NCI-H524 treated with DMSO at 0.1 percent for 48 hours (cell line): ENCODE measurements at places on chromosomes 2 and 18.

DNA sequence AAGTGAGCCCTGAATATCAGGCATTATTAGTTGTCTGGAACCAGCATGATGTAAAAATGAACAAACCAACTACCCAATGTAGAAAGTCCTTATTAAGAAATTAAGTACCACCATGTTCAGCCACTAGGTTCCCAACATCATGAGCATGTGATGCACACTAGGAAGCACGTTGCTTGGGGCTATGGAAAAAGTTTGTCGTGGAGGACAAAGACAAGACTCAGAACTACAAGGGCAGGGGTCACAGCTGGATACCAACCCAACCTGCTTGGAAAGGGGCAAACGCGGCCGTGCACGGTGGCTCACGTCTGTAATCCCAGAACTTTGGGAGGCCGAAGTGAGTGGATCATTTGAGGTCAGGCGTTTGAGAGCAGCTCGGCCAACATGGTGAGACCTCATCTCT lies 64.0 kb downstream of the ADNP2 start:
- DNase-seq: no peak

DNA sequence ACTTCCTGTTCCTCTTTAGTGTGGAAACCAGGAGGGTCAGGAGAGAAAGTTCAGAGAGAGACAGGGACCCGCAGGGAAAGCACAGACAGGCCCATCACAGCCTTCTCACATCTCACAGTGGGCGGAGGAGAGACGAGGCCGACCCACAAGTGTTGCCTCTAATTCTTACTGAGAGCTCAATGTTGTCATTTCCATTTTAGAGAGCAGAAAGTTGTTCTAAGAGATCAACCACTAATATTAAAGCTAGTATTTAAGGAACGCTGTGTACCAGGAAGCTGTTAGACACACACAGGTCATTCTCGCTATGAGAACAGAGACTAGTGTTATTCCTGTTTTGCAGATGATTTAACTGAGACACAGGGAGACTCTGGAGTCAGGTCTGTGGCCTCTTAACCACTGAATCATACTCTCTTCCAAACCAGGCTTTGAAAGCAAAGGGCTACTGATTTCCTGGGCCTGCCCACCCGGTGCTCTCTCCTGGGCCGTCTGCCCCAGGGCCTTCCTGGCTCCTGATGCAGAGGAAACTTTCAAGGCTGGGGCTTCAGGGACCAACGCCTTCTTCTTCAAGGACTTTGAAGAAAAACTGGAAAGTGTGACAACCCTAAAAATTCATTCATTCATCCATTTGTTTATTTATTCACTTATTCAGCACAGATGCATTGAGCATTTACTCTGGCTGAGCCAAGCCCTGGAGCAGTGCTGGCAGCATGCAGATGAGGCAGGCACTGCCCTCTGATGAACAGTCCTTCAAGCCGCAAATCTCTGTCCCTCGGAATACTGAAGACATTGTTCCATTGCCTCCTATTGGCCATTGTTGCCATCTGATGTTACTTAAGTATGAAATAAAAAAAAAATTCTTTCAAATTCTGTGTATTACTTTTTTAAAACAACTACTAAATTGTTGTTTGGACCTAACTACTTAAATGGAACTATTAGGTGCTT lies 37.2 kb upstream of the BIN1 start:
- no peak for DNase-seq

DNA sequence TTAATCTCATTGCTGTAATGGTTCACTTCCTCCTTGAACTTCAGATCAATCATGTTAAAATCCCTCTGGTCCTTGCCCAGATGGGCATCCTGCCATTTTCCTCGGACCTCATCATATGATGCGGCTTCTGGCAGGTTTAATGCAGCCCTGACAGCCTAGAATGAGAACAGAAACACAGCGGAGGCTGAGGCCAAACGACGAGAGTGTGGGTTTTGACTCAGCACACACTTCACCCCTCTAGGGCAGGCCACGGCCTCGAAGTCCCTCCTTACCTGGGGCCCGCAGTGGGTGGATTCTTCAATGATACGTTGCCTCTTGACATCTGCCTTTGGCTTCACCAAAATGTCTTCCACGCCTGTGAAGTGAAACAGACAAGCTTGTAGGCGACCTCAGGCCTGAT lies 56.8 kb downstream of the POLR1A start:
- no peak for DNase-seq

DNA sequence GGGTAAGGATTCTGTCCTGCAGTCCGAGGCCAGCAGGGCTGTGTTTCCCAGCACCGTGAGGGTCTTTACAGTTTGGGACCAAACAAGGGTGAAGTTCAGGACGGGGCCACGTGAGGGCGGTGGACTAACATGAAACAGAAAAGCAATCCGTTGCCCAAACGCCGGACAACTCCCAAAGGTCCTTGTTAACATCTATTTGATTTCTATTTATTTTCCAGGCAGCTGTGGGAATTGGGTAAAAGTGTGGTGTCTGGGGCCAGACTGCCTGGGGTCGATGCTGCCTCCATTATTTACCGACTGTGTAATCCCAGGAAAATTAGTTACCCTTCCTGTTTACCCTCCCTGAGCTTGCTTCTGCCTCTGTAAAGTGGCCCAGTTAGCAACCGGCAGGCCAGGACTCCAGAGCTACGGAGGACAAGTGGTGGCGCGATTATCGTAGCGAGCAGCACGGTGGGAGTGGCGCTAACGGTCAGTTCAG lies 66.3 kb upstream of the TCF7L1 start:
- DNase-seq: peak; percentile 43

GRCh38 chr2:181836583-181836982 lies 54.9 kb upstream of the ITPRID2 start:
- DNase-seq: no peak

GRCh38 chr18:72542342-72542741 lies 1.8 kb downstream of the CBLN2 start:
- DNase-seq: no peak

- no peak for DNase-seq
These were observed 69.1 kb upstream of the TCF7L1 start for GRCh38 chr2:85063981-85064599.

DNA sequence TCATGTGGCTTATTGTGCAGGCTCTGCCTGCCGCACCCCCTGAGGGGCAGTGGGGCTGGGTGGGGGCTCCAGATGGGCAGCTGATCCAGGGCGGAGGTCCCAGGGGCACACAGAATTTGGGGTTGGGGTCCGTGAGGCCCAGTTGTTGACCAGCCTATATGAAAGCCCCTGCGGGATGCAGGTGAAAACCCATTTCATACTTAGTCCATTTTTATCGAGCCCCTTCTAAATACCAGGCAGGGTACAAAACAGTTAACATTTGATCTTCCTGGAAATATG lies 30.6 kb downstream of the MYO7B start:
- no peak for DNase-seq
